ENCODE measurements at places on chromosomes 2 and 18.

- DNase-seq: no peak
Measured at GRCh38 chr18:73511771-73512503, 635.7 kb downstream of the FBXO15 start.

- DNase-seq: no peak
Measured at GRCh38 chr2:235690809-235691450, 197.1 kb downstream of the AGAP1 start.

- no peak for DNase-seq
Measured at GRCh38 chr2:43100883-43101662, 125.3 kb downstream of the ZFP36L2 start.

DNA sequence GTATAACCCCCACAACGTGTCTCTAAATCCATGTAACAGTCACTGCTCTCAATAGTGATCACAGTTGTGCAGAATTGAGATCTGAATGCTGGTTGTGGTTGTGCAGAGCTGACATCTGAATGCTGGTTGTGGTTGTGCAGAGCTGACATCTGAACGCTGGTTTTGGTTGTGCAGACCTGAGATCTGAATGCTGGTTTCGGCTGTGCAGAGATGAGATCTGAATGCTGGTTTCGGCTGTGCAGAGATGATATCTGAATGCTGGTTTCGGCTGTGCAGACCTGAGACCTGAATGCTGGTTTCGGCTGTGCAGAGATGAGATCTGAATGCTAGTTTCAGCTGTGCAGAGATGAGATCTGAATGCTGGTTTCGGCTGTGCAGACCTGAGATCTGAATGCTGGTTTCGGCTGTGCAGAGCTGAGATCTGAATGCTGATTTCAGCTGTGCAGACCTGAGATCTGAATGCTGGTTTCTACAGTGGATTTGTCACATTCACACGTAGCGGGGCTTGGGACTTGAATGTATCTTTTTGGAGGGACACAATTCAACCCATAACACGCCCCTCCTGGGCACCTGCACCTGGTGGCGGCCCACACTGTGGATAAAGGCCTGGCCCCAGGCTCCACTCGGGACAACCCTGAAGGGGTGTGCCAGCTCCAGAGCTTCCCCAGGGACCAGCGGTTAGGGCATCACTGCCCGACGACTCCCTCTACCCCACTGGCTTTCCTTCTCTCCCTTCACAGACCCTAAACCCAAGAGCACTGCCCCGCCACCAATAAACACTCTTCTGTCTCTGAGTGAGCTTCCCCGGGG is 51.1 kb upstream of the SLC66A3 start:
- no peak for DNase-seq

GRCh38 chr18:56019908-56020307 is 431.9 kb upstream of the TCF4 start:
- DNase-seq: no peak

- DNase-seq: no peak
Measured at GRCh38 chr2:186205254-186205911, 280.7 kb upstream of the ZC3H15 start.

GRCh38 chr2:195531754-195532153 is 125.3 kb upstream of the SLC39A10 start:
- no peak for DNase-seq

DNA sequence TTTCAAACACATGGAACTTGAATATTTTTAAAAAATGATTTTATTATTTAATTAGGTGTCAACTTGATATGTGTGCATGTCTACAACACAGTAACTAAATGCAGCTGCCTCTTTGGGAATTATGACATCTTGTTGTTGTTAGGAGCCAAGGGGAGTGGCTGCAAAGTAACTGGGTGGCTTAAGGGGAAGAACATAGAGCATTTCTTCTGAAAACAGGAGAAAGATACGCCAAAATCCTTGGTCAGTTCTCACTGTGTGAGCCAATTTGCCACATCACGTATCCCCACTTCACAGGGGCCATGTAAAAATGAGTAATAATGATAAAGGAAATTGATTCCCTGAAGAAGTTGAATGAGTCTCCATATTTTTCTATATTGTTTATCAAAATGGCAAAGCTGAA is 309.8 kb upstream of the COL3A1 start:
- DNase-seq: no peak

- no peak for DNase-seq
Measured at GRCh38 chr2:20541651-20542050, 94.8 kb downstream of the RHOB start.

DNA sequence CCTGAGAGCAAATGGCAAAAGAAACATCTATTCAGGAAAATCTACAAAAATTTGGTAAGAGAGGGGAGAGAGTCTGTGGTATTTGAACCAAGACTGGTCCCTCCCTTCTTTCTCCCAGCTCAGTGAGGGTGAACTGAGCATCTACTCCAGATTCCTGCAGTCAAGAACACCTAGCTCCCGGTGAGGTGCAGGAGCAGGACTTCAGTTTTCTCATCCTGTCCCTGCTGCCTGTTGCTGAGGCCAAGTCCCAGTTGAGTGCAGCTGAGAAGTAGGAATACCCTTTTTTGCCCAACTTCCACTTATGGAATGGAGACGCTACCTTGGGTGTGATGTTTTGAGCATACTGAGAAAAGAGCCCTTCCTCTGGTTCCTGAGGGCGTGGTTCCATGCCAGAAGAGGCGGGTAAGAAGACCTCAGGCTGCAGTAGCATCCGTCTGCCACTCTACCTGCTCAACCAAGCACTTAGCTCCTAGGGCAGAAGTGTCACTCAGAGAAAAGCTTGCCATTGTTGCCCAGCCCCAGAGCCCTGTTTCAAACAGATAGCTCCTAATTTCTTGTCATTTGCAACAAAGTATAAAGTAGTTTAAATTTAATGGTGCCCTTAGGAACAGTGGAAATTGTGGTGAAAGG is 112.9 kb downstream of the SOS1 start:
- DNase-seq: no peak

GRCh38 chr2:222982909-222983265 is 69.1 kb upstream of the KCNE4 start:
- DNase-seq: no peak

DNA sequence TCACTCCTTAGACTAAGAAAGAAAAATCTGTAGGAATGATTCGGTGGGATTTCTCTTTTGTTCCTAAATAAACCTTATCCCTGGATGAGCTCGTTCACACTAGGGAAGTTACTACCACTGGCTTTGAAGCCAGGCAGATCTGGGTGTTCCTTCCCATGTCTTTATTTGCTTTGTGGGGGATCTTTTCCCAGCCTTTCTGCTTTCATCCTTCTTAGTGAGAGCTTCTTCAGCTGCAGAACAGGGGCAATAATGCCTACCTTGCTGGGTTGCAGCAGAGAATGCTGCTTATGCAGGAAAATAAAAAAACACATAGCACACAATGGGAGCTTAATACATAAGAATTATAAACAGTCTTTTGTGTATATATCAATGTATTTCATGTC is 292.1 kb downstream of the SOX11 start:
- DNase-seq: no peak

- DNase-seq: peak; percentile 69
Measured at GRCh38 chr2:217609952-217610351, 392.8 kb downstream of the TNS1 start.

GRCh38 chr18:52451851-52452250 is 111.9 kb downstream of the DCC start:
- no peak for DNase-seq

DNA sequence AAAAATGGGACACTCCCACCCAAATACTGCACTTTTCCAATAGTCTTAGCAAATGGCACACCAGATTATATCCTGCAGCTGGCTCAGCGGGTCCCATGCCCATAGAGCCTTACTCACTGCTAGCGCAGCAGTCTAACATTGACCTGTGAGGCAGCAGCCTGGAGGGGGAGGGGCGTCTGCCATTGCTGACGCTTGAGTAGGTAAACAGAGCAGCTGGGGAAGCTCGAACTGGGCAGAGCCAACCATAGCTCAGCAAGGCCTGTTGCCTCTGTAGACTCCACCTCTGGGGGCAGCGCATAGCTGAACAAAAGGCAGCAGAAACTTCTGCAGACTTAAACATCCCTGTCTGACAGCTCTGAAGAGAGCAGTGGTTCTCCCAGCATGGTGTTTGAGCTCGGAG is 110.4 kb downstream of the CTIF start:
- DNase-seq: no peak

DNA sequence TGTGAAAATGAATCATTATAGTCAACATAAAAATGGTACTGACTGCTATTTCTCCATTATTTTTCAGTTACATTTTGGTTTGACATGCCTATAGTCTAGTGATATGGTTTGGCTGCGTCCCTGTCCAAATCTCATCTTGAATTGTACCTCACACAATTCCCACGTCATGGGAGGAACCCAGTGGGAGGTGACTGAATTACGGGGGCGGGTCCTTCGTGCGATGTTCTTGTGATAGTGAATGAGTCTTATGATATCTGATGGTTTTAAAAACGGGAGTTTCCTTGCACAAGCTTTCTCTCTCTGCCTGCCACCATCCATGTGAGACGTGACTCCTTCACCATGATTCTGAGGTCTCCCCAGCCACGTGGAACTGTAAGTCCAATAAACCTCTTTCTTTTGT is 70.3 kb downstream of the BAZ2B start:
- DNase-seq: no peak

GRCh38 chr18:37721544-37722522 is 156.2 kb upstream of the CELF4 start:
- no peak for DNase-seq

DNA sequence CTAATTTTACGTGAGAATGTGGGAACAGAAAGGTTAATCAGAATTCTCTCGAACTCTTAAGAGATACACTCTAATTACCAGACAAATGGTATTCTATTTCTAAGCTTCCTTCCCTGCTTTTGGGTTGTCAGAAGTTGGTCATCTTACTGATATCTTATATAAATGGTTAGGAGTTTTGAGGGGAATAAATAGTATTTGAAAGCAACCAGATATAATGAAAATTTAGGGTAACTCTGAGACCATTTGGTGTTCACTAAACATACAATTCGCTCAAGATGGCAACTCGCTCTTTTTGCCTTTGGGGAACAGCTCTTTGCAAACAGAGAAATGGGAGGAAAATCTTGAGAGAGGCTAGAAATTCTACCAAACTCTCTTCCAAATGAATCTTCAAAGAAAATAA is 250.9 kb downstream of the TCF4 start:
- DNase-seq: no peak

GRCh38 chr2:16161768-16162490 is 221.6 kb downstream of the MYCN start:
- no peak for DNase-seq

DNA sequence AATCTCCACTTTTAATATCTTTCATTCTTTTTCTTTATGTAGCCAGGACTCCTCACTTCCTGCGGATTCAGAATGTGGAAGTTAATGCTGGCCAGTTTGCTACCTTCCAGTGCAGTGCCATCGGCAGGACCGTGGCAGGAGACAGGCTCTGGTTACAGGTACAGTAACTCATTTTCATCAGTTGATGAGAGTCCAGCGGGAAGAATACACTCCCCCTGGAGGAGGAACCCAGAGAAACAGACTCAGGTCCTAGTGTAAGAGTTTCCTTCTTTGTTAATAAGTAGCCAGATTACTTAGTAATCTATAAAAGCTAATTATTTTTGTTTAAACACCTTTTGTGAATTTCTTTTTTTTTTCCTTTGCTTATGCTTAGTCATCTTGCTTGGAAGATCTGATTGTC is 359.4 kb downstream of the PTPRM start:
- DNase-seq: peak; percentile 89

DNA sequence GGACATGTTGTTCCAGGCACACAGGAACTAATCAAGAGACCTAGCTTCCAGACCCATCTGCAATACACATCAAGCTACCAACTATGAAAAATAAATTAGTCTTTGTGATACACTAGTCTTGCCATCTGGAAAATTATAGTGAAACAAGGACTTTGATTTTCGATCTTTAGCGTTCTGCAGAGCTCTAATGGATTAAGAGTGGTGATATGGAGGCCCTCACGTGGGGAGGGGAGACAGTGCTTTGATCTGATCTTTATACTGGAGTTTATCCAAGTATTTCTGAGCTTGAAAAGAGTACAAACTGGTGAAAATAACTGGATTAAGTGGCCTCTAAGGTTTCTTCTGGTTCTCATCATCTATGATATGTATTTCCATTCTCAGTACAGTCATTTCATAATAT is 273.4 kb upstream of the CDH7 start:
- DNase-seq: no peak

DNA sequence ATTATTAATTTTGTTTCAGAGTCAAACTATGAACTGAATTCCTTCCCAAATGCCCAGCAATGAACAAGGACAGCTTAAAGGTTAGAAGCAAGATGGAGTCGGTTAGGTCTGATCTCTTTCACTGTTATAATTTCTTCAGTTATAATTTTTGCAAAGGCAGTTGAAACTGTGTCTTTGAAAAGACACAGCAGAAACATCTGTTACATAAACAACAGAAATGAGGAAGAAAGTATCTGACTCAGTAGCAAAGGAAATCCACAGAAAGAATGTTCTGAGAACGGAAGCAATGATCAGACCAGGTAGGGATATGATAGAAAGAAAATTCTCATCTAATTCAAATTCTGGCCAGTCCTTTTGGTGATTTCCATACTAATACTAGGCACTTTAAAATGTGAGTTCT is 5.2 kb upstream of the RMC1 start:
- DNase-seq: no peak

- DNase-seq: no peak
Measured at GRCh38 chr2:71672826-71673795, 219.8 kb downstream of the DYSF start.

- no peak for DNase-seq
Measured at GRCh38 chr18:44119607-44120006, 561.1 kb upstream of the SETBP1 start.

DNA sequence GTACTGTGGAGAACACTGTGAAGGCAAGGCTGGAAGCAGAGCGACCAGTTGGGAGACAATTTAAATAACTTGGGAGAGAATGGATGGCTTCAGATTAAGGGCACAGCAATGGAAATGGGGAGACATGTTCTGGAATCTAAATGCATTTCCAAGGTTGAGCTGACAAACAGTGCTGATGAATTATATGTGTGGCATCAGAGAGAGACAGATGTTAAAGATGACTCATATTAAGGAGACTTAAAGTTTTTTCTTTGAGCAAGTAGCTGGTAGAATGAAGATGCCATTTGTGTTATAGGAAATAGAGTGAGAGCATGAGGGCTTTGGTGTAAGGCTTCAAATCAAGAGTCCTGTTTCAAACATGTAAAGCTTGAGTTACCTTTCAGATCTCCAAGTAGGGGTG is 441.8 kb downstream of the SETBP1 start:
- DNase-seq: no peak

- no peak for DNase-seq
Measured at GRCh38 chr18:45325778-45326177, 289.5 kb upstream of the SLC14A2 start.

DNA sequence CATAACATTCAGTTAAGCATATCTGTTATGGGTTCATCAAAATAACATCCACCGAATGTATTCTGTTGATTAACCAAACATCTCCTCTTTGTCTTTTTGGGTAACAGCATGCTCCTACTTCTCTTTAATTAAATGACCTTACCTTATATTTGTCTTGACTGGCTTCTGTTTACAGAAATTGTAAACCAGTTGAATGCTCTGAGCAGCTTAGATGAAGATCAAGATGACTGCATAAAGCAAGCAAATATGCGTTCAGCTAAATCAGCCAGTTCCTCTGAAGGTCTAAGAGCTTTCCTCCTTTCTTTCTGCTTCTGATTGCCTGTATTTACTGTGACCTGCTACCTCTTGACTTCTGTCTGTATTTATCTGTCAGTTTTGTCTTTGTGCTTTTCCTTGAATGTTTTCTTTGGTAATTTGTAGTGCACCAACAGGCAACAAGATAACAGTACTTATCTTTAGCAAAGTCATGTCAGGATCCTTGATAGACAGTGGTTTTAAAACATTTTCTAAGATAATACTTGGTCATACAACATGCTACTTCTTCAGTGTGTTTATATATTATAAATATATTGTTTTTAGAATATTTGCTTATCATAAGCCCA is 152.8 kb downstream of the EHBP1 start:
- DNase-seq: no peak
